ENCODE measurements at places on chromosomes 4 and X.

DNA sequence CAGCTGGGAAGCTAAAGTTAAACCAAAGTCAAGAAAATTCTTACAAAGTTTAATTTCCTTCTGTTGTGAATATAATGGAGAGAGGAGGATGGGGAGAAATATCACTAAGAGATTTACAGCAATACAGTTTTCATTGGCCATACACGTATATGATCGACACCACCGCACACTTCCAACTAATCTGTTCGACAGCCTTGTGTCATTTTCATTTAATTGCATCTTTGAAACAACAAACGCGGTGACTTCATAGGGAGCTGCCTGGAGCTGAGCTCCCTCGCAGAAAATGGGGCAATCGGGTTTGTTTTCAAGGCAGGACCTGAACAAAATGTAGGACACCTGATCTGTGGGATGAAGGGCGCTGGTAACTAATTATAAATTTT is 1.3 kb downstream of the PTPN13 start:
- no peak for DNase-seq

DNA sequence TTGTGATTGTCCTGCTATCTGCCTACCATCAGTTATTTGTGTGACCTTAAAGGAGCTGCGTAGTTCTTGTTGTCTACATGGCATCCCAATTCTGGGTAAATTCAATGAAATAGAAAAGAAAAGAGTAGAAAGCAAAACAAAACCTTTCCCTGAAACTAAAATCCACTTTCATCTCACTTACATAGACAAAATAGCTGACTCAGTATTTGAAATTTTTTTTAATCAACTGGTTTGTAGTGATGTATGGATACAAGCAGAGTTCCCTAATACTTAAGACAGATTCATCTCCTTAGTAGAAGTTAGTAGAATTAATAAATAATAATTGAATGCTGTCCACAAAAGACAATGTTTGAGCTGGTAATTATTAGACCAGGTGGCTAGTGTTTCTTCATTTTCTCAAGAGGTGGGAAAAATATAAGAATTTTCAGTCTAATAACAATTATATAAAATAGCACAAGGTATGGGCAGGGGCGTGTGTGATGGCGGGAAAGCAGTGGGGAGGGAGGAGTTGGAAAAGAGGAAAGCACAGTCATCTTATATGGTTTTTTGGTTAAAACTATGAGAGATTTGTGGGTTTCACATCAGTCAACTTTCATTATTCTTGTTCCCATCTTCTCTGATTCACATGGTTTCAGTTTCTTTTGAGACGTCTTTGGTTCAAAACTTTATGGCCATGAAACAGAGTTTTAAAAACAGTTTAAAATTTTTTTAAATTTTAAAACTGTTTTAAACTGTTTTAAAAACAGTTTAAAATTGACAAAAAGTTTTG is 275.2 kb downstream of the SPRY1 start:
- no peak for DNase-seq

DNA sequence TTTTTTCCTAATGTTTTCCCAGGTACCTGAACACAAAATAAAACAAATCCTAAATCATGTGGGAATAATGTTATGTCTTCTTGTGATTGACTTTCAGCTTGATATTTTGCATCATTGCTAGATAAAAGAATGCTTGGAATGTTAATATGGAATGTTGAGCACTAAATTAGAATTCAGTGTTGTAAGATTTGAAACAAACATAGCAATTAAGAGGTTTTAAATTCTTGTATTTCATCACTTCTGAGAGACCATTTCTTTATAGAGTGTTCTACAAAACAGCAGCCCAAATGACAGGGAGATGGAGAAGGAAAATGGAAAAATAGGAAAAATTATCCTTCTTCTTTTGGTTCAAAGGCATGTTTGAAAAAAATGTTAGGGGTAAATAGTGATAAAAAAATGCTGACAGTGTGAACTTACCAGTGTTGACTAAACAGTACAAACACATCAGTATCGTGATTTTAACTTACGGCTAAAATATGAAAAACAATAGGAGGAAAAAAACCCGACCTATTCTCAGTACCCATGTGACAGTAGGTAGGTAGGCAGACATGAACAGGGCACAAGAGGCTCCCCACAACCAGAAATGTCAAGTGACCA is 102.6 kb upstream of the PDE5A start:
- no peak for DNase-seq

DNA sequence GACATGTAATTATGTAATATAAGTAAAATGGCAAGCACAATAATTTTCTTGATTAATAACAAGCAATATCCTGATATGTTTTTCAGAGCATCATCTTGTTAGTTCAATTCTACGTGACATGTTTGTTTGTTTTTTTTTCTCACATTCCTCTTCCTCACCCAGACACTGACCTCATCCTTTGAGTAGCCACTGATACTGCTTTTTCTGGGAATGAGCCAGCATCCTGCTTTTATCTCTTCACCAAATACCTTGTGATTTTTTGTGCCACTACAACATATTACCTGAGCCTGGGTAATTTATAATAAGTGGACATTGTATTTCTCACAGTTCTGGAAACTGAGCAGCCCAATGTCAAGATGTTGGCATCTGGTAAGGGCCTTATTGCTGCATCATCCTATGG is 484.0 kb downstream of the NAF1 start:
- DNase-seq: no peak

GRCh38 chr4:153220682-153221395 is 16.6 kb downstream of the TRIM2 start:
- DNase-seq: no peak

DNA sequence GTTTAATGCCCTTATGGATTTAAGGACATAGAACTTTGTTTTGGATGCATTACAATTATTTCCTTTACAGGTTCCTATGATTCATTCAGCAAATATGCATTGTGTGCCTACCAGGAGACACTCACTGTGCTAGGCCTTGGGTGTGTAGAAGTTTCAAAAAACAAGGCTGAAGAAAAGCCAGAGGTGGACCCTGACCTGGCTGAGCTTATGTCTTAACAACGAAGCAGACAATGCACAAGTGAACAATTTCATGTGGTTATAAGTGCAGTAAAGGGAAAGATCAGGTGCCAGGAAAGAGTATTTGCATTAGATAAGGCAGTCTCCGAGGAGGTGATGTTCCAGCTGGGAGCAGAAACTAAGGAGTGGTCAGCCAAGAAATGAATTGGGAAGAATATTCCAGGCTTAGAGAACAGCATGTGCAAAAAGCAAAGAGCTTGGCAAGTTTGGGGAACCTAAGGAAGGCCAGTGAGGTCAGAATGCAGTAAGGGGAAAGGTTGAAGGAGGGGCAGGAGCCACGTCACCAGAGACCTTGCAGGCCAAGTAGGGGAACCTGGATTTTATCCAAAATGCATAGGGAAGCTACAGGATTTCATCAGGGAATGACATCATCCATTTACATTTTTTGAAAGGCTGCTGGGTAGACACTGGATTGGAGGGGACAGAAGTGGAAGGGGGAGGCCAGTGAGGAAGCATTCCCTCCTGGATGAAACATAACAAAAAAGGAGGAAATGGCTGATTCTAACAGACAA is 193.6 kb downstream of the SOWAHB start:
- no peak for DNase-seq

- DNase-seq: no peak
Observed at GRCh38 chr4:8192748-8193738, 6.0 kb upstream of the SH3TC1 start.

DNA sequence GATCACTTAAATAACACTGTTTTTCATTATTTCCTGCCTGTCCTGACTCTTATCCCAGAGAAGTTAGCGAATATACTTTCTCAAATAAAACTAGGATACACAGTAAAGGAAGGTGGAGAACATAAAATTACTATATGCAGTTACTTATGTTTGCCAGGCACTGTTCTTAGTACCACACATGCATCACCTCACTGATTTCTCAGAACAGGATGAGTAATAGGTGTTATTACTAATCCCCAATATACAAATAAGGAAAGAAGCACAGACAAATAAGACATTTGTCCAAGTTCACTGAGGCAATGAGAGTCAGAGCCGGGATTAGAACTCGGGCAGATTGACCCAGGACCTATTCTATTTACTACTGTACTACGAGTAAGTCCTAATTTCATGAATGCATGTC is 91.7 kb downstream of the CORIN start:
- no peak for DNase-seq

DNA sequence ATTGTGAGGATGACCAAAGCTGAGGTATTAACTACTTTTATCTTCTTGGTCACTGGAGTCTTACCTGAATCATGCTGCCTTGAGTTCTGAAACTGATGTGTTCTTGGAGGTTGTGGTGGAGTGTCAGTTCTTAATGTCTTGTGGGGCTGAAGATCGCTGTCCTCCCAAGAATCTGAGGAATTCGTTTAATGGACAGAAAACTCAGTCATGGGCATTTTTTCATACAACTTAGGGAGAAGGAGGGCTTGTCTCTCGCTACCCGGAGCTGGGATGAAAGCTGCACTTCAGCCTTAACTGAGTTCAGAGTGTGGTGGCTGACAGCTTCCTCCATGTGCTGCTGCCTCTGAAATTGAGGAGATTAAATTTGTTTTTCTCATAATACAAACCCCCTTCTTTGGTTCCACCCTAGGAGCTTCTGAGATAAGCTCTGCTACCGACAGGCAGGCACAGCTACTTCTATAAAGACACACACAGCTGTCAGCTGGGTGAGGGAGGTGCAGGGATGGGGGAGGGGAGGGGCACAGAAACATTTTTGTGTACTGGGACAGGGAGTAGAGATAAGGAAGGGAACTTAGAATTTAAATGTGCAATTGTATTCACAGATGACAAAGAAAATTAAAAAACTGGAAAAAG is 30.8 kb downstream of the RBBP7 start:
- no peak for DNase-seq

- DNase-seq: peak; percentile 53
Observed at GRCh38 chr4:54169176-54169575, 59.9 kb upstream of the PDGFRA start.

DNA sequence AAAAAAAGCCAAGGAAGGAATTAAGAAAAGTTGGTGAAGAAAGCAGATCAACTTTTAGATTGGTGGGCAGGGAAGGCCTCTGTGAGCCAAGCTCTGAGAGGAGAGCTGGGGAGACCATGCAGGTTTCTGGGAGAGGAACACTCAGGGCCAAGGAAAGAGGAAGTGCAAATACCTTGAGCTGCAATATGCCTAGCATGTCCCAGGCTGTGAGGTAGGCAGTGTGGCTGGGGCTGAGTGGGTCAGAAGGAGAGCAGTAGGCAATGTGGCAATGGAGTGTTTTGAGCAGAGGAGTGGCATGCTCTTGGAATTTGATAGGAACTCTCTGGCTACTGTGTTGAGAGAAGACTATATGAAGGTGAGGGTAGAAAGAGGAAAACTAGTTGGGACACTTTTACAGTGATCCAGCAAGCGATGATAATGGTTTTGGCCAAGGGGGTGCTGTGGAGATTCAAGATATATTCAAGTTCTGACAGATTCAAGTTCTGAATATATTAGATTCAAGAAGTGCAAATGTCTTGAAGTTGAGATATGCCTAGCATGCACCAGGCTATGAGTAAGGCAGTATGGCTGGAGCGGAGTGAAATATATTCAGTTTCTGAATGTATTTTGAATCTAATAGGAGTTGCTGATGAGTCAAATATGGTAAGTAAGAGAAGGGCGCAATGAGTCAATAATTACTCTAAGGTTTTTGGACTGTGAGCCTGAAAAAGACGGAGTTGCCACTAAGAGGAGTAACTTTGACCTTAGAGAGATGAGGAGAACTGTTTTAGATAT is 172.5 kb downstream of the CAMK2D start:
- DNase-seq: no peak

DNA sequence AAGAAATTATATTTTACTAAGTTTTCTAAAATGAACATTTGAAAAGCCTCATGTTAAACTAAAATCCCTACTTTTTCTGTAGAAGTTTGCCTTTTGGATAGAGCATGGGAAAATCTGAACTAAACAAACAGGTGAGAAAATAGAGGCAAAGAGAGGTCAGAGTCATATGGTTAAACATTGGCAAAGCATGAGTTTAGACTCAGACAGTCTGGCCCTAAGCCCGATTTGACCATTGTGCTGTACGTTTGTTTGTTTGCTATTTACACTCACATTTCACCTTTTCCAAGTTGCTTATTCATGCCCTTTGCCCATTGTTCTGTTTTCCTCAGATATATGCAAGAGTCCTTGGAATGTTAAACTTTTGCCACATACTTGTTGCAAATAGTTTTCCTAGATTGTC is 85.4 kb downstream of the TIGD2 start:
- no peak for DNase-seq

- no peak for DNase-seq
Observed at GRCh38 chr4:5895287-5895686, 2.4 kb upstream of the CRMP1 start.

DNA sequence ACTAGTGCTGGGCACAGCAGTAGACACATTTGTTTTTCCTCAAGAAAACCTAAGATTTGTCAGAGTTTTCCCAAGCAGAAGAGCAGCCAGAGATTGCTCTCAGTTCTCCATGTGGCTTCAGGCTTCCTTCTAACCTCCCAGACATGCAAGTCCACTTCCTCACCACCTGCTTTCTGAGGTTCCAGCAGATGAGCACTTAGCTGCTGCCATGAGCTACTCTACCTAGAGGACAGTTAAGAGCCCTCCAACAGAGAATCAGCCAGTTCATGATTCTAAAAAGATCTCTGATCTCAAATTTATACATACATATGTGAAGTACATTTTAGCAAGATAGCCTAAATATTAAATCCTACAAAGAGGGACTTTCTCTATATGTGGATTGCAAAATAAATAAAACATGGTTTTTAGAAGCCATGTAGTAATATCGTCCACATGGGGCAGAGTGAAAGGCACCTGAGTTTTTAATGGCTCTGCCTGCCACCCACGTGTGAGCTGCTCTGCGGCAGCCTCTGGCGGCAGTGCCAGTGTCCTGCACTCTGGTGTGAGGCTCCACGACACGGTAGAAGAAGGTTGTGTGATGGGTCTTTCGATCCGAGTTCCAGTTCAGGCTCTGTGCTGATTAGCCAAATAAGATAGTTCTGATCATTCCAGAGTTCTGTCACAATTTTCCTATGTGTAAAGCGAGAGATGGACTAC is 10.3 kb downstream of the CYP4V2 start:
- no peak for DNase-seq

DNA sequence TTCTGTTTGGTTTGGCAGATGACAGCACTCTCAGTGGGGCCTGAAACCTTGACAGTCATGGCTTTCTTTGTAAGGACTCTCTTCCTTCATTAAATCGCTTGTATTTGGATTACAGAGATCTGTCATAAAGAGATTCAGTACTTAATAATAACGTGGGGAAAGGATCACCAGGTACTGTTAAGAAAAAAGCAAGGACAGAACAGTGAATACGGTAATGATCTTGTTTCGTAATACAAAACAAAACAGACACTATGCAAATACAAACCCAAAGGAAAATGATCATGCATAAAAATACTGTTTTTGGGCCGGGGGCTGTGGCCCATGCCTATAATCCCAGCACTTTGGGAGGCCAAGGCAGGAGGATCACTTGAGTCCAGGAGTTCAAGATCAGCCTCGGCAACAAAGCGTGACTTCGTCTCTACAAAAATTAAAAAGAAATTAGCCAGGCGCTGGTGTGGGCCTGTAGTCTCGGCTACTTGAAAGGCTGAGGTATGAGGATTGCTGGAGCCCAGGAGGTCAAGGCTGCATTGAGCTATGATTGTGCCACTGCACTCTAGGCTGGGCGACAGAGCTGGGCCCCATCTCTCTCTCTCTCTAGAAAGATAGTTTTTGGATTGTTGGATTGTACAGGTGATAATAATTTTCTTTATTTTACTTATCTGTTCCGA is 64.6 kb downstream of the TRAPPC11 start:
- DNase-seq: no peak

Data from BJ (cell line).